NCI-H187 treated with DMSO at 0.1 percent for 48 hours (cell line): ENCODE measurements at places on chromosomes 5 and 9.

- no peak for DNase-seq
These were observed 50.4 kb upstream of the SYNPO start for GRCh38 chr5:150589862-150590601.

GRCh38 chr5:96816991-96817390 lies 9.2 kb upstream of the ERAP1 start:
- DNase-seq = no peak

GRCh38 chr9:106708475-106709146 lies 154.4 kb upstream of the ZNF462 start:
- DNase-seq = no peak

- no peak for DNase-seq
These were observed 201.9 kb downstream of the ARHGAP26 start for GRCh38 chr5:142972064-142972570.

DNA sequence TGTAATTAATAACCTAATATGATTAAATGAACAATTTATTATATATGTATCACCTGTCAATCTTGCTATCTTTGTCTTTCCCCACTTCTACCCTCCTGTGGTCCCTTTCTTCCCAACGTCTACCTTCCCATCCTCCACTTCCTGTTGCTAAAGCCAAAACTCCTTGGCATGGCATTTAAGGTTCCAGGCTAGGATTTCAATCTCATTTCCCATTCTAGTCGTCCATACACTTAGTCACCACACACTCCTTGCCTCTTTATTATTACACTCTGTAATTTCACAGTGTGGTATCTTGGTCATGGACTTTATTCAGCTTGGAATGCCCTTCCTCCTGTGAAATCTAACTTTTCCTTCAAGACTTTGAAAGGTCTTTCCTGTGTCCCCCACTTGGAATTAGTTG lies 115.3 kb downstream of the SEMA6A start:
- no peak for DNase-seq

GRCh38 chr5:89324990-89325389 lies 442.0 kb upstream of the MEF2C start:
- DNase-seq = no peak

GRCh38 chr9:121909111-121909510 lies 184.0 kb downstream of the TTLL11 start:
- DNase-seq = no peak

DNA sequence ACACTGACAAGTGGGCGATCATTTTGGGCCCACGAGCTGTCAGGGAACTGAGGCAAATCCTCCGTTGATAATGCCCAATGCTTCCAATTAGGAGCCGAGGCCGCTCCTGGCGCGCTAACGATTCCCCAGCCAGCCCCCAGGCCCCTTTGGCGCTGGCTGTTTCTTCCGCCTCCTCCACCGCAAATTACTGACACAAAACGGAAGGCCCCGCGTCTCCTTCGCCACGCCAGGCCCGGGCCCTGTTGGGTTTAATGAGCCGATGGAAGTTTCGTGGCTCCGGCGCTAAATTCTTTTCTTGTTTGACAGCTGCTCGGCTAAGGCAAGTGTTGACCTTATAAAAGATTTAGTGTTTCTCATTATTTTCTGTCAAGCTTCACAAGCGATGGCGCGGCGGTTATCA lies 25.7 kb upstream of the BARHL1 start:
- no peak for DNase-seq

- DNase-seq = no peak
These were observed 58.0 kb upstream of the SYNPO start for GRCh38 chr5:150582241-150583109.
